ENCODE measurements at places on chromosomes 1 and 21. TPM values are rescaled to one million over a fixed set of nuclear protein-coding genes. Genes with fewer than 3 reads are reported as not detected.

DNA sequence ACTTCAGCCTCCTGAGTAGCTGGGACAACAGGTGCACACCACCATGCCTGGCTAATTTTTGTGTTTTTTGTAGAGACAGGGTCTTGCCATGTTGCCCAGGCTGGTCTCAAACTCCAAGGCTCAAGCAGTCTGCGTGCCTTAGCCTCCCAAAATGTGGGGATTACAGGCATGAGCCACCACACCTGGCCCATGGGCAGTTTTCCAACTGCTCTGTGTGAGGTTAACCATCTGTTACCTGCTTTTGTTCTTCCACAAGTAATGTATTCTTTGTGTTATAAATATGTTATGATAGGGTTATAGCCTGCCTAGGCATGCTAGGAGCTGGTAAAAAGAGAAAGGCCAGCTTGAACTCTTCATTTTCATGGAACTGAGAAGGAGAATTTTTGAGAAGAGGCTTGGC is 30.7 kb downstream of the TUFT1 start:
- DNase-seq: no peak

Gene UTS2
- total RNA-seq: not detected

DNA sequence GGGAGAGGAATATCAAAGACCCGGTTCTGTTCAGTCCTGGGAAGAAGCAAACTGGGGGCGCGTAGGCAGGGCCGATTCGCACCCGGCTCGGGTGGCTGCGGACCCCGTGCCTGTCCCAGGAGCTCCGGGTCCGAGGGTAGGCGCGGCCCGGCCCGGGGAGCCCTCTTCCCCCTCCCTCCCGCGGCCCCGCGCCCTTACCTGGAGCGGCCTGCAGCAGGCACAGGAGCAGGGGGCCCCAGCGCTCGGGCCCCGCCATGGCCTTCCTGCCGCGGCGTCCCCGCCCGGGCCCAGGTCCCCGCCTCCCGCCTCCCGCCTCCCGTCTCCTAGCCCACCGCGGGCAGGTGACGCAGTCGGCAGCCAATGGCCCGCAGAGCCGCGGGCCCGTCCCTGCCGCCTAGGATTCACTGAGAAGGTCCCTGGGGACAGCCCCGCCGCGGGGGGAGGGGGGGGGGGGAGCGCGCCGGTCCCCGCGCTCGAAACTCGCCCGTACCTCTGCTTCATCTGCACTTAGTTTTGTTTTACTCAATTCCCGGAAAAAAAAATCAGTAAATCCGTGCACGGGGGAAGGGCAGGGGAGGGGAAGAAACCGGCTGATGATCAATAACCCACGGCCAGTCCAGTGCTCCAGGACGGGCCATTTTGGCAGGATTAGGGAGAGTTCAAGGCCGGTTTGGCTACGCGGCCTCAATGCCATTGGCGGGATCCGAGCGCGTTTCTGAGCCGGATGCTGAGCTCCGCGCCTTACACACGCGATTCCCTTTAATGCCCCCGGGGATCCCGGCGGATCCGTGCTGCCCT is at the start of gene IFNLR1:
TSS of gene IFNLR1 (minus strand) at position 297 of the 798 bp plus-strand sequence. CDS start at position 256, 41 bp downstream.
- DNase-seq: peak; percentile 91

DNA sequence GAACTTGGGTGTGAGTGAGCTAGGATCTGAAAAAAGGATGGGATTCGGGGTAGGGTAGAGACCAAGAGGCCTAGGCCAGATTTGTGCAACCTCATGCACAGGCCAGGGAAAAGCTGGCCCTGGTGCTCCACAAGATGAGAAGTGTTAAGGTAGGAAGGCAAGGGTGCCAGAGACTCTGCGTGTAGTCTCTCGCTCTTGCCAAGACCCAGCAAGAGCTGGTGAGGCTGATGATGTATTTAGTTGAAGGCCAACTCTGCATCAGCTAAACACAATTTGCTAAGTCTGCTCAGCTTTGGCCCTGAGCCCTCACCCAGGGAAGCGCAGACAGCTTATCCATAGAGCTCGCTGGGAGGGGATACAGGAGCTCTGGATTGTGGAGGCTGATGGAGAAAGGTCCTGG is 26.6 kb upstream of the SOX13 start:
- DNase-seq: no peak

DNA sequence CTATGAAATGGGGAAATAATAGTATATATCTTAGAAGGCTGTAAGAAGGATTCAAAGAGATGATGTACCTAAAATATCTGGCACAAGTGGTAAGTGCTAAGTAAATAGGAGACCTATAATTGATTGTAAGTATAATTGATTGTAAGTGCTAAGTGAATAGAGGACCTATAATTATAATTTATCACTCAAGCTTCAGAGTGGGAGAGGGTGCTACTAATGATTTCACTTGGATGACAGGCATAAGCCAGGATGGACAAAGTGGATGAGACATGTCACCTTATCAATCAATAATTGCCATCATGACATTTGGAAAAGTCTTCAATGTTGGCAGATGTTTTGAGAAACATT is 11.2 kb downstream of the RCAN1 start:
- DNase-seq: no peak

Gene HUNK
- total RNA-seq: 0.17 TPM

GRCh38 chr1:51293898-51294515 is 36.4 kb downstream of the TTC39A start:
- no peak for DNase-seq
